ENCODE measurements at places on chromosomes 2 and 18.

GRCh38 chr2:178845566-178846457 is 38.6 kb upstream of the TTN start:
- no peak for DNase-seq

DNA sequence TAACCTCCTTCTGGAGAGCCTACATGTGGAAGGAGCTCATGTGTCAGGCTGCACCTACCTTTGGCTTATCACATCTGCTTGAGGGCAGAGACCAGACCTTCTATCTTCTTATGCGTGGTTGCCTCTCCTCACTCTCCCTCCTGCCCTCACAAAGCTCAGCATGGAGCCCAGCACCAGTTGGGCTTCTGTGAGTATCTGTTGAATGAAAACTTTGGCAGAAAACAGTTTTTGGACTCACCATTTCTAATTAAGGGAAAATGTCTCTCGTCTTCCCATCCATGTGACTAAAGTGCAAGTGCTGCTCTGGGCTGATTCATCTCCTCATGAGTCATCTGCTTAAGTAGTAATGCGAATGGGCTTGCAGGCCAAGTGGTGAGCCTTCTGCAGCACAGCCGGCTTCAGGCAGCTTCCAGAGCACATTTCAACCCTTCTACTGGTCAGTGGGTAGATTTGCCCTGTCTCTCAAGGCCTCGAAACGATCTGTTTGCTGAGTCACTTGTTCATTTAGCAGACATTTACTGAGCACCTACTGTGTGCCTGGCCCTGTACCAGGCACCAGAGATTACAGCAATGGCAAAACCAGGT is 102.6 kb downstream of the VSNL1 start:
- no peak for DNase-seq

GRCh38 chr18:9704233-9705118 is 3.6 kb upstream of the RAB31 start:
- no peak for DNase-seq

- no peak for DNase-seq
Measured at GRCh38 chr2:218010984-218011652, 8.3 kb upstream of the TNS1 start.

GRCh38 chr2:208031608-208032019 is 6.3 kb upstream of the PLEKHM3 start:
- no peak for DNase-seq

GRCh38 chr18:51251625-51252024 is 54.1 kb upstream of the MEX3C start:
- peak; percentile 89 for DNase-seq

DNA sequence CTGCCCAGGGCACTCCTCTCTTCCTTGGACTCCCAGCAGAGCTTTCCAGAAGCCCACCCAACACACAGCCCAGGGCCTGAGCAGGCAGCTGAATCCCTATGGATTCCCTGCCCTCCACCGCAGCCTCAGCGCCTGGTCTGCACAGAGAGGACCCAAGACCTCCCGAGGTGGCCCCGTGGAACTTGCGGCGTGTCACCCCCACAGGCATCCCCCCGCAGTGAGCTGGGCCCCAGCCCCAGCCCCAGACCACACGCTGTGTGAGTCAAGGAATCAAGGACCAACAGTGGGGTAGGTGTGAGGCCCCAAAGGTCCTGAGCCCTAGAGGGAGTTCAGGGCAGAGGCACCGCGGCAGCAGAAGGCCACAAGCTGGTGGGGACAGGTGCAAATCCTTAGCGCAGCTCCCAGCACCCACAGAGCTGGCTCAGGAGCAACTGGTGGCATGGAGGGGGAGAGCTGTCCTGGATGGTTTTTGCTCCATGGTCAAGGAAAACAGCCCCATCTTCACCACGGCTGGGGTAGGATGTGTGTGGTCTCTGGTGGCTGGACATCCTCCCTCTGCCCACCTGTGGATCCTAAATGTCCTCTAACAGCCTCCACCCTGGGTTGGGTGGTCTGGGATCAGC is 8.5 kb downstream of the HS6ST1 start:
- DNase-seq = no peak

- DNase-seq = no peak
Measured at GRCh38 chr2:140584471-140584870, 1546.3 kb downstream of the LRP1B start.

GRCh38 chr2:74366036-74366435 is 14.1 kb downstream of the DCTN1 start:
- no peak for DNase-seq

- no peak for DNase-seq
Measured at GRCh38 chr2:25698752-25699151, 25.4 kb upstream of the DTNB start.

GRCh38 chr18:55386545-55386944 is 201.4 kb downstream of the TCF4 start:
- DNase-seq = no peak

DNA sequence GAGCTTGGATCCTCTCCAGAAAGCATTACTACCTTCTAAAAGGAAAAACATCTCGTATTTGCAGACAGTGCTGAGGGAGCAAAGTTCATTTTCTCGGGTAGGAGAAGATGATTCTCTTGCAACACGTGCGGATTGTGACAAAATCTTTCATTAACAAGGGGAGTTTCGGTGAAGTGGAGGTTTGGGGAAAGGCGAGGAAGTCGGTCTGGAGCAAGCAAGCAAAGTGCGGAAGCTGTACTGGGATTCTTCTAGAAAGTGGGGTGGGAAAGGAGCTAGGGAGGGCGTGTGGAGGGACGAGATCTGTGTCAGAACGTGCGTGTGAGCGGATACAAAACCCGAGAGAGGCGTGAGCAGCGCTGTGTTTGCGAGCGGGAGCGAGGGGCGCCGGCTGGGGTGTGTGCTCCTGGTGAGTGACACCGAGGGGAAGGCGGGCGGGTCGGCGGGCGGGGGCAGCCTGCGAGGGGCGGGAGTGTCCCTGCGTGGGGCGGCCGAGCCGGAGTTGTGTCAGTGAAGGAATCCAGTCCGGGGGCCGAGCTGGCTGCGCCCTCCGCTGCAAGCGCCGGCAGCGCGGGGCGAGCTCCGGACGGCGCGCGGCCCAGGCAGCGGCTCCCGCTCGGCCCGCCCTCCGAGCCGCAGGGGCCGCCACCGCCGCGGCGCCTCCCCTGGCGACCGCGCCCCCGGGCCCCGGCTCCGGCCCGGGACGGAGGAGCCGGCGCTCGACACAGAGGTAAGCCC is at the start of gene SPATS2L:
TSS of gene SPATS2L (plus strand) at position 498 of the 735 bp plus-strand sequence. CDS start 82,552 bp downstream, outside the sequence.
- no peak for DNase-seq
